ENCODE measurements at places on chromosomes 3 and 15. TPM values are rescaled to one million over a fixed set of nuclear protein-coding genes. Genes with fewer than 3 reads are reported as not detected.

GRCh38 chr3:118805007-118805406 lies 229.6 kb downstream of the IGSF11 start:
- H3K36me3 ChIP-seq: no peaks in the 10 kb centered on the region
- H3K4me3 ChIP-seq: no peak overlapping the region
- peaks cover 6% of the 10 kb centered on the region for H3K4me1 ChIP-seq

GRCh38 chr3:182760576-182761164 lies 32.6 kb upstream of the ATP11B start:
- no peak overlapping the region for H3K4me3 ChIP-seq
- no peak overlapping the region for H3K27ac ChIP-seq
- no peaks in the 10 kb centered on the region for H3K4me1 ChIP-seq

- peak overlapping the region; percentile 27 for H3K27ac ChIP-seq
- H3K36me3 ChIP-seq: peaks cover 3% of the 10 kb centered on the region
- H3K4me1 ChIP-seq: peaks cover 48% of the 10 kb centered on the region
- DNase-seq: peak; percentile 43
- H3K4me3 ChIP-seq: peak overlapping the region; percentile 48
These were observed 92.5 kb downstream of the CHSY1 start for GRCh38 chr15:101159096-101159935.

CILP gene
- not detected for total RNA-seq
